ENCODE measurements at places on chromosomes 3 and 15.

DNA sequence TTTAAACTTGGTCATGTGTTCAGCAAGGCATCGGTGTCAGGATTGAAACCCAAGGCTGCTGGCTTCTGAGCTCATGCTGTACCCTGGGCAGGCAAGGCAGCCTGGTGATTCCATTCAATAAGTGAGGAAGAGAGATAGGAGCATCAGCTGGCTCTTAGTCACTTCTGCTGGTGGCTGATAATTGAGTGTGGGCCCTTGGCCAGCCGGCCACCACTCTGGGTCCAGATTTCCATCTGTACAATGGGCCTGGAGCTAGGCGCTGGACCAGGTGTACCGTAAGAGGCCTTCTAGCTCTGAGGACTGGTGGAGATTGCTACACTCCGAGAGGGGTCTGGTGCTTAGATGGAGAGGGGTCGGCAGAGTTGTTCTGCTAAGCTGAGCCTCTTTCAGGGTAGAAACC, 4.3 kb downstream of the CD276 start:
- DNase-seq = no peak

DNA sequence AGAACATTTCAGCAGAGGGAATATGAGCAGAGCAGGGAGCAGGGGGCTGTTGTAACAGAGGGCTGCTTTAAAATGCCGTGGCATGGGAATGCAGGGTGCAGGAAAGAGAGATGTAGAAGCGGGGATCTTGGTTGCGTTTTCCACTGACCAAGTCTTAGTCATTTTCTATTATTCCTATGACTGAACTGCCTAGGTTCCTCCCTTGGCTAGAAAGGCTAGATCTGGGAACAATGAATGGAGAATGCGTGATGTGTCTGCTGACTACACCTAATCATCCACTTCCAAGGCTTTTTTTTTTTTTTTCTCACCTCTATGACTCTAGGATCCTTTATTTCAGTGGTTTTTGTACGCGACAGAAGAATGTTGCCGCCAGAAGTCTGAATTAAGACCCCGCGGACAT, 607.4 kb upstream of the TBL1XR1 start:
- no peak for DNase-seq

DNA sequence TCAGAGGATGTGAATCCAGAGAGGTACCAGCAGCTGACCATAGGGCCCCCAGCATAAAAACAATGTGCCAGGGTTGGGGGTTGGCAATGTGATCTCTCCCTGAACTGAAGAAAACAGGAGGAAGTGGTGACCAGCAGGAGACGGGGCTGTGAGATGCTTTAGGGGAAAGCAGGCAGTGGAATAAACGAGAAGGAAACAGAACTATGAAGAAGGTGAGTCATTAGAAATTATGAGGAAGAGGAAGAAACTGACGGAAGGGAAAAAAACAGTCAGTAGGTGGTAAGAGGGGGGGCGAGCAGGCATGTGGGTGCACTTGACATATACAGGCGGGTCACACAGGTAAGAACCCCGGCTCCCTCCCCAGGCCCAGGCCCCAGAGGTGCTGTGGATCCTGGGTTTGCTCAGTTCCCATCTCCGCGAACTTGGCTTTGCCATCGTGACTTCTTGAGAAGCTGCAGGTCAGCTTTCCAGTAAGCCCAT, 42.2 kb upstream of the B3GNT5 start:
- DNase-seq = peak; percentile 27

DNA sequence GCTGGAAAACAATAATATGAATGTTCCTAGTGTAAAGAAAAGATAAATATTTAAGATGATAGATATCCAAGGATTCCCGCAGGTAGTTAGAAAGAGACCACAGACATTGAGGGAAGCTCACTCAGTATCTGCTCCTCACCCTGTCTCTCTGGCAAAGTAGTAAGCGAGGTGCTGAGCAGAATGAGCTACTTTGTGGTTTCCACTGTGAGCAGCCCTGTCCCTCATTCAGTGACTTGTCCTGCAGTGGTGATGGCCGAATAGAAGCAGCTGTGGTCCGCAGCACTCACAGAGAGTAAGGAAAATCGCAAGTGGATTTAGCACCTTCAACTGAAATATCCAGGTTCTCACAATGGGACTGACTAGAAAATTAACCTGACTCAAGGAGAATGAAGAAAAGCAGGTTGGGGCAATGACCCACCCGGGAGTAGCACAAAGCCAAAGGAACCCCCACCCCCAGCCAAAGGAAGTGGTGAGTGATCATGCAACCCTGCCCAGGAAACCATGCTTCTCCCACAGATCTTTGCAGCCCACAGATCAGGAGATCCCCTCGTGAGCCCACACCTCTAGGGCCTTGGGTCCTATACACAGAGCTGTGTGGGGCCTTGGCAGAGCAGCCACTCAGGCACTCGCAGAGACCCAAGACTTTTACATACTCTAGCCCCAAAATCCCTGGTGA, 21.8 kb upstream of the SLC25A38 start:
- DNase-seq = no peak

DNA sequence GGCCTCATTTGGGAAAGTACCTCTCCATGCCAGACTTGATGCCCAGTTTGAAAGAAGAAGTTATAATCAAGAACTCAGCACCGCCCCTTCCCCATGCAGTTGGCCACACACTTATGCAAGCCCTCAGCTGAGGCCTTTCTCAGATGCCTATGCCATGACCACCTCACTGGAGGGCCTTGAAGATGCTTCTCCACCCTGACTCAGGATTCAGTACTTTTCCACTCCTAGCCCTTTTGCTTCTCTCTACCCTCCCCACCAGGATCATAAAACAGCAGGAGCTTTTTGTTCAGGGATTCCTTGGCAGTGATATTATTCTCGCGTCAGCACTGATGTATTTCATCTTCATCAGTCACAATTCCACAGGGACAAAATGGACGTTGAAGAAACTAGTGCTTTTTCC, 313.5 kb downstream of the PYDC2 start:
- no peak for DNase-seq

DNA sequence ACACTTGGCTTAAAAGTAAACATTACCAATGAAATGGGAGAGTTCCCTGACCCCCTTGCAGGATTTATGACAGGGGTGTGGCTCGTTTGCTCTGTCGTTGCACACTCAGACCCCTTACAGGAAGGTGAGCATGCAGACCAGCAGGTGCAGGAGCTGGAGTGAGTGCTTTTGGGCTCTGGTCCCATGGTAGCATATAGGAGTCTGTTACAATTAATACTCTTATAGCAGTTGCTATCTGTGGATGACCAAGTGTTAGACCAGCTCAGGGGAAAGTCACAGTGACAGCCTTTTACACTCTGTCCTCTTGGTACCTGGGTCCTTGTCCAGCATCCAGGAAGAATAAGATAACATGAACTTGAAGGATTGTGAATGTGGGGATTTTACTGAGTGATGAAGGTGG, 1177.5 kb downstream of the NSUN3 start:
- no peak for DNase-seq
